Osteocyte (in vitro differentiated cells): ENCODE measurements at places on chromosomes 1 and 21. TPM values are rescaled to one million over a fixed set of nuclear protein-coding genes. Genes with fewer than 3 reads are reported as not detected.

Gene ORC1
- 1.9 and 3.0 TPM in 2 replicates for total RNA-seq

Gene ZNF124
- 19.6 and 22.2 TPM in 2 replicates for total RNA-seq

Gene INKA2
- 5.5 and 6.2 TPM in 2 replicates for total RNA-seq

DNA sequence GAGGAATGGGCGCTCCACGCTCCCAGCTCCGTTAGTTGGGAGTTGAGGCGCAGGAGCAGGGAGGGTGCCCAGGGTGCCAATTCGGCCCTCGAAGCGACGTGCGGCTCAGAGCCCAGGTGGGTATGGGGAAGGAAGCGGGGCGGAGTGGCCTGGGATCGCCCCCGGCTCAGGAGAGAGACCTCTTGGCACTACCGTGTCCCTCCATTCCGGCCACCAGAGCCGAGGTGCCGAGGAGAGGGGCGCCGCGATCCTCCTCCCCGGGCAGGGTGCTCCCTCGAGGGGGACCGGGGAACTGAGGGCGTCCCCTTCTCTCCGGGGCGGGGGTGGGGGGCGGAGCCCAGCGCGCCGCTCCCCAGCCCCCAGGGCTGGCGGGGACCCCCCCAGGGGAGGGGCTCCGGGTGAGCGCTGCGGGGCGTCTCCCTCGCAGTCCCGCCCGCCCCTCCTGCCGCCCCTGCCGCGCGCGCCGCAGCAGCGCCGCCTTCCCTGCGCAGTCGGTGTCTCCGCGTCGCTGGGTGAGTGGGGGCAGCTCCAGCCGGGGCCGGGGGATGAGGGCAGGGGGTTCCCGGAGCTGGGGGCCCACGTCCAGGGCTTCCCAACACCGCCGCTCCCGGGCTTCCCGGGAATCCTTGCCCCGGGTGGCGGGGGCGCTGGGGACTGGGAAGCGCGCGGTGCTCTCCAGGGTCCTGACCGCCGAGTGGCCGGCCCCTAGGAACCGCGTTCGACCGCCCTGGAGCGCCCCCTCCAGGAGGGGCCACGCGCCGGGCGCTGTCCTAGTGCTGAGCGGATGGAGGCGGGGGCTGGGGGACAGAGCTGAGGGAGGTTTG is at the start of gene HPCA:
Gene HPCA (plus strand): TSS at position 488 of the 824 bp plus-strand sequence. CDS start 2,408 bp downstream, outside the sequence.
- DNase-seq = peak; percentile 93

- no peak for DNase-seq
Observed at GRCh38 chr1:56958526-56958925, 7.3 kb downstream of the C8B start.

Gene PAQR7
- total RNA-seq = 11.0 and 11.6 TPM in 2 replicates

Gene HUNK
- 0.83 and 1.8 TPM in 2 replicates for total RNA-seq

Gene CFAP126
- total RNA-seq = not detected in 2 replicates

DNA sequence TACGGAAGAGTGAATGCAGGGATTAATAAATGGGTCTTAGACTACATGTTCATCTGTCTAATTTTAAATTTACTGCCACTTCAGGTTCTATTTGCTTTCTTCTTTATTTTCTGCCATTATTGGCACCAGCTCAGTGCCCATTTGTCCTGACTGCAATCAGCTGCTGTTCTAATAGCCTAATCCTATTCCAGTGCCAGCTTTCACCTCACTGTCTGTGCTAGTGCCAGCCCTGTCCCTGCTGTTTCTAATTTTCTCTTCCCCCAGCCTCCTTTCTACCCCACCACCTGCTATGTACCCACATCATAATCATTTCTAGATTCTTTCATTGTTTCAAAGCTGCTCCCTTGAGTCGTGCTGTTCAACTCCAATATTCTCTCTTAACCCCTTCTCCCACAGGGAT is 86.4 kb downstream of the KCNK1 start:
- DNase-seq = no peak

DNA sequence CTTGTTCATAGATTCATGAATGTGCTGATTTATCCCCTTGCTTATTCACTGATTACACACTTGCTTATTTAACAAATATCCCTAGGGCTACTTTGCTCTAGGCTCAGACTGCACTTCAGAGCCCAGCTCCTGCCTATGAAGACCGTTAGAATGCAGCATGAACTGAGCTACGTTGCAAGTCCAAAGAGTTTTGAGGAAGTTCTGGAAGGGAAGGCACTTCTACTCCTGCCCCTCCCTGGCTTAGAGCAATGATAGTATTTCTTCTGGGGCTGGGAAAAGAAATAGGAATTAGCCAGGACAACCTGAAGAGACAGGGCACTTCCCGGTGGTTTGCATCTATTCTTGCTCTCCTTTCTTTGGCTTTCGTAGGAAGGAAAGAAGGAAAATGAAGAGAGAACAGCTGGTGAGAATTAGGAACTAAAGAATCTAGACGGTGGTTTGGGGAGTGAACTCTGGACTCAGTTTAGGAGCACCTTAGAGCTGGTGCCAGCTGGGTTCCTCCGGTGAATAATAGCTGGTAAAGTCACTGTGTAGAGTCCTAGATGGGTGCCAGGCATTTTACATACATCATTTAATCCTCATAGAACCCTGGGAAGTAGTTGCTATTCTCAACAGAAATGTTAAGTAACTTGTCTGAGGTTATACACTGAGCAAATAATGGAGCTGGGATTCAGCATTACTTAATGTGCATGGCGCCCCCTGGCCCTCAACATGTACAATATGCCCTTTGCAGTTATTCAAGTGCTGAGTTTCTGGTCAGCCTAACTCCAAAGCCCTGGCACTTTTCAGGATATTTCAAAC is 65.9 kb downstream of the NDUFS5 start:
- DNase-seq = no peak

Gene MEX3A
- 19.8 and 20.7 TPM in 2 replicates for total RNA-seq

DNA sequence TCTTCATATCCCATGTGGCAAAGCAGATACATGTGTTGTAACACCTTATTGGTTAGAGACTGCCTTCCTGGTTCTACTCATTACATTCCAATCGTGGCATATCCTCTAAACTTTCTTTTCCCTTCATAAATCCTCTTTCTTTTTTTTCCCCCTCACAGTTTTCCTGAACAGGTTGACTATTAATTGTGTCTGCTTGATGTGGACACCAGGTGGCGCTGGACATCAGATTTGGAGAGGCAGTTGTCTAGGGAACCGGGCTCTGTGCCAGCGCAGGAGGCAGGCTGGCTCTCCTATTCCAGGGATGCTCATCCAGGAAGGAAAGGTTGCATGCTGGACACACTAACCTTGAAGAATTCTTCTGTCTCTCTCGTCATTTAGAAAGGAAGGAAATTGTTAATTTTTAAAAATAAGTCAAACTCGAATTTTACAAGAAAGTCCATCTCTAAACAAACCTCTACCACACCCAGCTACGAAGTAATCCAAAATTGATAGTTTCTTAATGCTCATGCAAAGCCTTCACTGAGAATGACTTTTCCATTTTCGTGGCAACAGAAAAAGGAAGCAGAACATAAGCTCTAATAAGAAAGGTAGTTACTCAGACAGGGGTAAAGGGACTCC is 59.4 kb upstream of the ASB17 start:
- DNase-seq = peak; percentile 93

DNA sequence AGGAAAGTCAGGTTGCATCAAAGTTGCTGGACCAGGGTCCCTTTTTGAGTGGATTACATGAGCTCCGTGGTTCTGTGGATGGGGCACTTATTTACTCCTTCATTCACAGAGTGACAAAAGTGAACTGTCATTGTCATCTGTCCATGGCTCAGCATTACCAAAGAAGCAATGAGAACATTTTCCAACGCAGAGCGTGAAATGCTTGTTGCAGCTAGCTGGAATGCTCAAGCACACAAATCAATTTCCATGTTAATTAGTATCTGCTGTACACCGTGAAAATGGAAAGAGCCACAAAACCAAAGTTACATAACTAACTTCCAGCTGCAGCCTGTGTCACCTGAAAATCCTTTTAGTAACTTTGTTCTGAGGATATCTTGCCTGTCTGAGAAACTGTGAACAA is 78.9 kb downstream of the MT1HL1 start:
- DNase-seq = no peak

DNA sequence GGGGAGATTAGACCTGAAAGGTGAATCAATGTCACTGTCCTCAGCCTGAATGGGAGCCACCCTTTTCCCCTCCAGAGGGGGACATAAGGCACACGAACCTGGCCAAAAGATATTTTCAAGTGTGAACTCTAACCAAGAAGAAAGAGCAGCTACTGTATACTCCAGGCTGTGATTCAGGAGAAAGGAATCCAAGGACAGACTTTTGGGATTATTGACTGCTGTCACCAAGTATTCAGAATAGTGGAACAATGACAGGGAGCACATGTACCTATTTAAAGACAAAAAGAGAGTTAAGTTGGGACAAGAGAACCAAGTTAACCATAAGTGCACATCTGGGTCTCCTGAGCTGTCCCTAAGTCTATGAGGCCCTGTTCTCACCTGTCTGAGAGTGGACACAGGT is 2.4 kb downstream of the ICMT start:
- DNase-seq = no peak

Gene RBP7
- not detected in 2 replicates for total RNA-seq

Gene ZNF644
- total RNA-seq = 54.7 and 57.4 TPM in 2 replicates

GRCh38 chr1:155254714-155255242 is 505 bp downstream of the ENTREP3 start:
- DNase-seq = no peak

GRCh38 chr1:160767395-160768294 is 28.3 kb upstream of the LY9 start:
- DNase-seq = no peak

Gene MANEAL
- 5.2 TPM in 2 replicates for total RNA-seq

Gene PRKCZ
- 2.3 and 3.1 TPM in 2 replicates for total RNA-seq

DNA sequence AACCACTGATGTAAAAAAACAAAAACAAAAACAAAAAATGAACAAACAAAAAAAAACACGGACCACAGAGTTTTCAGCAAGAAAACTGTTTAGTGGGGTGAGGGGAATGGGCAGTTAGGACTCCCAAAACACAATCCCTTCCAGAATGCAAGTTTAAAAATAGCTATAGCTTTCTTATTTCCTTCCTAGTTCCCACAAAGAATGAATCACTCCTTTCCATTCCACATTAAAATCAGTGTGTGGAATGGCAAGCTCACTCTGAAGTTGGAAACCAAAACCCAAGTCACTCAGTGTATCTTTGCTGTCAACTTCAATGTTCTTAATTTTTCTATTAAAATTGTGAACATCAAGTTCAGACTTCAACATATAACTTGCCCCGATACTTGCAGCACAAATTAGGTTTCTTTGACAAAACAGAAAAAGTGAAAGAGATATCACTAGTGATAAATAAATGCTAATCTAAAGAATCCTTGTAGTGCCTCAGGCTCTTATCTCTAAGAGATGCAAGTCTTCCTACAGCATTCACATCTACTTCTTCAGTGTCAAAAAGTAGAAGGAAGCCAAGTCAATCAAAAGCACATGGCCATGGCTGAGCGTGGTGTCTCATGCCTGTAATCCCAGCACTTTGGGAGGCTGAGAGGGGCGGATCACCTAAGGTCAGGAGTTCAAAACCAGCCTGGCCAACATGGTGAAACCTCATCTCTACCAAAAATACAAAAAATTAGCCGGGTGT is 45.5 kb downstream of the TOR3A start:
- DNase-seq = no peak

- no peak for DNase-seq
Observed at GRCh38 chr1:177472567-177472966, 301.8 kb downstream of the BRINP2 start.

Gene F13B
- total RNA-seq = not detected in 2 replicates

- peak; percentile 66 for DNase-seq
Observed at GRCh38 chr1:26148887-26149286, 10.0 kb upstream of the FAM110D start.

Gene HES3
- total RNA-seq = not detected in 2 replicates

DNA sequence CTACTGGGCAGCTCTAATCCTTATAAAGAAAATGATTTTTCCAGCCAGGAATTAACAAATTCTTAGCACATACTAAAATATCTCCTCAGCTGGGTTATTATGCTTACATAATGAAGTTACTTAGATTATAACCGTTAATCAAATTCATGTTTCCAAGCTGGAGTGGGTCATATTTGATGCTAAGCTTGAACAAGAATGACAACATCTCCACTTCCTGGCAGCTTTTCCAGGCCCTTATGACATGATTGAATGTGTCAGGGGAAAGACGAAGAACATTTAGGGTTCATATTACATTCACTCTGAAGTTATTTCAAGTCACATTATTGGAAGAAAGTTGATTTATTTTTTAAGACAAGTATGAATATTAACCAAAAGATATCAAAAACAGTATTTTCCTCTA is 333.7 kb downstream of the PCP4 start:
- DNase-seq = no peak

DNA sequence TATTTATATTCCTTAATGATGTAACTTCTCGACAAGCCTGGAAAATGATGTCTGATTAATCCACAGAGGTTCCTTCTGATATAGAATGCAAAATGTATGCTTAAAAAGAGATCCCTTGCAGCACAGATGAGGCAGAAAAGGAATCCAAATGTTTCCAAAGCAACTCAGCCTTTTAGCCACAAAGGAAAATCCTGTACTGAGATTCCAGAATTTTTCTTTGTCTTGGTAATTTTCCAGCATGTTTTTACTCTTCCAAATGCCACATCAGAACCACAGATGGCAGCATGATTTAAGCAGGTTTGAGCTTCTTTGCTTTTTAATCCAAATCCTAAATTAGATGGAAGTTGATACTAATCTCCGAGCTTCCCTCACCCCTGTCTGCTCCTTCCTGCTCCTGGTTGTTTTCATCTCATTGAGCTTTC is 176.4 kb upstream of the PALMD start:
- no peak for DNase-seq

- no peak for DNase-seq
Observed at GRCh38 chr1:115893545-115893944, 52.6 kb upstream of the NHLH2 start.
